ENCODE measurements at places on chromosomes 4 and X.

GRCh38 chr4:132317923-132318322 is 831.2 kb upstream of the PCDH10 start:
- DNase-seq, result no peak

DNA sequence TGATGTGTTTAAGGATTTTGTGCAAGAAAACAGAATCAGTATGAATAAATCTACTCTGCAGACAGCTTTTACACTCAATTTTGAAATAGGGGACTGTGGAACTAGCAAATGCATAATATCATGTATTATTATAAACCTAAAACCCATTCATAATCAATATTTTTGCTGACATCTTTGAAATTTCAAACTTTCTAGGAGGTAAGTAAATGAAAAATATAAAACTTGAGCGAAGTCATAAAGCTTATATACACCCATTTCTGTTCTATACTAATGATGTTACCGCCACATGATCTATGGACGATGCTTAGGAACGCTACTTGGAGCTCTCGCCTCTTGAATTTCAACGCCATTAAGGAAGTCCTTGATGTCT is 38.1 kb downstream of the ADGRA3 start:
- DNase-seq, result no peak

- DNase-seq, result no peak
These were observed 236.9 kb downstream of the AR start for GRCh38 chrX:67780694-67781109.

- no peak for DNase-seq
These were observed 37.2 kb downstream of the TBC1D9 start for GRCh38 chr4:140719022-140719421.

DNA sequence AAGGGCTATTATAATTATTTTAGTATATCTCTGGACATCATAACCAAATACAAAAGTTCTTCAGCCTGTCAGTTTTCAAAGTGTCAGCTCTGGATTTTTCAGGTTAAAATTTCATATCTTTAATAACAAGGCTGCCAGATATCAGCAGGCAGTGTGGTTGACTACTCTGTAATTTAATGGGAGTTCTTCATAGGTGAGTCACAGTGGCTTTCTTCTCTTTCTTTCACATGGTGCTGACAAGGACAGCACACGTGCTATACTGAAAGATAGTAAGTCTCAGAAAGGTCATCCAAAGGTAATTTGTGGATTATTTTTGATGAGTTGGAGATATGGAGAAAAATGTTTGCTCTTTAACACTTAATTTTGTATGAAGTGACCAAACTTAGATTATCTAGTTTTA is 43.2 kb downstream of the GALNT7 start:
- no peak for DNase-seq

- DNase-seq, result no peak
These were observed 87.3 kb upstream of the ZNF81 start for GRCh38 chrX:47749185-47749967.

- no peak for DNase-seq
These were observed 16.7 kb downstream of the CLDN34 start for GRCh38 chrX:9983846-9984245.

DNA sequence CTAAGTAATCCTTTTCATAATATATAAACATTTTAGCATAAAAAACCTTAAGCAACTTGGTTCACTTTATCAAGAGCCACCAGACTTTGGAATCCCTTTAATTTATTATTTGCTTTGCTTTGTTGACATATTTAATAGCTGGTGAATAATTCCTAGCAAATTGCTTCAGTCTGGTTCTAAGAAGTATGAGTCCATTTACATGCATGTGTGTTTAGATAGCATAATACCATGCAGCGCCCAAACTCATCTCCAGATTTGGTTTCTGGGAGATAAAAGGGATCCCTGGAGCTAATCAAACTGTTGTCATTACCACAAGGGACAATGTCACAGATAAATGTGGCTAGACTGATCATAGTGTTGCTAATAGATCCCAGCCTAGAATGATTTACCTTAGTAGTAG is 111.8 kb downstream of the TMEM144 start:
- DNase-seq, result no peak

- no peak for DNase-seq
These were observed 12.3 kb upstream of the SPARCL1 start for GRCh38 chr4:87541521-87541920.

DNA sequence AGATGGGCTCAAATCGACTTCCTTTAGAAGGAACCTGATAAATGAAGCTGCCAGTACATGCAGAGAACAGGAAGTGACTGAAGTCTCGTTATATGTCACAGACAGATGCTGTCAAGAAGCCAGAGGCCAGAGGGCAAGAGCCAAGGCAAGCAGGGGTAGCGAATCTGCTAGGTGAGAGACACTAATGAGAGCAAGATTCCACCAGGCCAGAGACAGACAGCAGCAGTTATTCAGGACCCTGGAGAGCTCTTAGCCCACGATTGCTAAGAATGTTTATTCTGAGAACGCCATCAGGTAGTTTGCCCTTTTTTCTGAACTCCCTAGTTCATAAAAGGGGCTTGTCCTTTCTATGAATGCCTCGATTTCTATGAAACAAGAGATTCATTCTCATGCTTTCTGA is 73.7 kb downstream of the BEND2 start:
- peak; percentile 7 for DNase-seq

GRCh38 chr4:8345946-8346814 is 76.6 kb downstream of the HTRA3 start:
- no peak for DNase-seq

DNA sequence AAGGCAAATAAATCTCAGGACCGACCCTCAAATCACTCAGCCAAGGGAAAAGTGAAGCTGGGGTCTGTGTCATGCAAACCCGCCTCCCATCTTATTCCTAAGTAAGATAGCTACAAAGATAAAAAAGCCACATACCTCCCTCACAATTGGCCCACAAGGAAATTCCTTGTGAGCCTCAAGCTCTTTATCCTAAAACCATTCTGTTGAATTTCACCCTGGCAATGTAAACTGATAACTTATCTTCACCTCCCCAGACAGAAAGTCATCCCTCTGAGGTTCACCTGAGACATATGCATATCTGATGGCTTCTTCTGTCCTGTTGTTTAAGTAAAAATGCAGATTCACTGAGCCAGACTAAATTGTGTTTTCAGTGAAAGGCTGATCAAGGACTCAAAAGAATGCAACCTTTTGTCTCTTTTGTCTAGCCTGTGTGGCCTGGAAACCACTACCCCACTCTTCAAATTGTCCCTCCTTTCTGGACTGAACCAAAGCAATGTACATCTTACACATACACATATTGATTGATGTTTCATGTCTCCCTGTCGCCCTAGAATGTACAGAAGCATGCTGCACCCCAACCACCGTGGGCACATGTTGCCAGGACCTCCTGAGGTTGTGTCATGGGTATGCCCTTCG is 91.3 kb downstream of the MFAP3L start:
- no peak for DNase-seq

GRCh38 chr4:115711575-115711974 is 598.2 kb upstream of the NDST4 start:
- no peak for DNase-seq

DNA sequence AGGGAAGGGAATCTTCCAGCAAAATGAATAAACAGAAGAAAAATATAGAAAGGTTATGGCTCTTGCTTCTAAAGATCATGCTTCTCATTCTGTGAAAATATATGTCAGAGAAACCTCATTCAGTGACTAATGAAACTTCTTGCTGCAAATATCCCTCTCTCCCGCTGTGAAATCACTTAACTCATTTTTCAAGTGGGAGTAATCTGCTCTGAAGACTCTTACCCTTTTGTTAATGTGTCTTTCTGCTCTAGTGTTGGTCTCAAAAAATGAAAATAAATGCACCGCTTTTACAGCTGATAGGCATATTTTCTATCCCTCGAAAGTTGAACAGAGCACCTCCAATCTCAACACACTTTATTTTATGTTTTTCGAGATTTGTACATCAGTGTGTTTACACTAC is 252.3 kb downstream of the NLGN4X start:
- DNase-seq, result no peak

DNA sequence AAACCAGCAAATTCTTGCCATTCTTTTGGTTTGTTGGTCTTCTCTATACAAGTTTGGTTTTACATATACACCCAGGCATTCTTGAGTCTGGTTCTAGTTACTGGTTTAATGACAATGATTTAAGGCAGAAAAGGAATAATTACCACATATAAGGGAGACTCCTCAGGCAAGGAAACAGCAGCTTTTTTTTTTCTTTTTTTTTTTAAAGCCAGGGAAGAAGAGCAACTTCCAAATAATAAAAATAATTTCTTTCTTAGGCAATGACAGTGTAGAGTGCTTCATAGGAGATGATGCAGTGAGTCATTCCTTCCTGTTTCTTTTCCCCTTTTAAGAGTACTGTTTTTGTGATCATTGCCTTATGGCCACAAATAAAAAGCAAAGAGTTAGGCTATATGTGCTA is 289.7 kb downstream of the DKK2 start:
- DNase-seq, result no peak

GRCh38 chrX:68846536-68846935 is 17.7 kb downstream of the EFNB1 start:
- no peak for DNase-seq

GRCh38 chrX:18542905-18543304 is 117.5 kb downstream of the CDKL5 start:
- no peak for DNase-seq

GRCh38 chr4:101286663-101287062 is 60.7 kb downstream of the PPP3CA start:
- DNase-seq, result no peak

GRCh38 chr4:124206779-124207605 is 505.5 kb downstream of the ANKRD50 start:
- no peak for DNase-seq

GRCh38 chr4:47483745-47484144 is 1.3 kb upstream of the ATP10D start:
- no peak for DNase-seq

DNA sequence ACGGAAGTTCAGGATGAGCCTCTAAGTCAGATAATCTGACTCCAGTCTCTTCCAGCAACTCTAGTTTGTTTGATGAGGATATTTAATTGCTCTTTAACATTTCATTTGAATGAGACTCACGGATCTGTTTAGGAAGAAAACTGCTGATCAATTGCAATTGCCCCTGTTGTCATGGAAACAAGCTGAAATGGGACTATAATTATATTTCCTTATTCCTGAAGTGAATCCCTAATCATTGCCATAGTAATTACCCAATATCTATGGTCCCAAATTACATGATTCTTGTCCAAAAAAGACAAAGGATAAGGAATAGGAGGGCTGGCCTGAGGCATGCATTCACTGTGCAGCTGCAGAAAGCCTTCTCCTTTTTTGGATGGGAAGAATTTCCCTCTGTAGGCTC is 105.3 kb downstream of the AASDH start:
- no peak for DNase-seq

DNA sequence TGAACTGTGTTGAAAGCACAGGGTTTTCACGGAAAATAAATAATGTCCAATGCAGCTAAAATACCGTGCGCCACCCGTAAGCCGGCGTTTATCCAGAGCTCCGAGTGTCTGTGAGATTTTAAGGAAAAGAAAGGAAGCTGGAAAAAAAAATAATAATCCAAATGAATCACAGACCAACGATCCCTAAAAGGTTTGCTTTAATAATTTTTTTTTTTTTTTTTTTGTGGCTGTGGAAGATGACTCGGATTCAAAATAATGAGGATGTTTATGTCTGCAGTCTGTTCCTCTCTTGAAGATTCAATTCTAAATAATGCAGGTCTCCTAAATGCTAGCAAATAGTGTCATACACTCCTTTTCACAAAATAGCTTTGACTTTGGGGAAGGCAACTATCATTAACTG is 84.6 kb upstream of the PPP2R3B start:
- DNase-seq, result no peak

- DNase-seq, result no peak
These were observed 45.8 kb upstream of the TMEM131L start for GRCh38 chr4:153420361-153420760.

DNA sequence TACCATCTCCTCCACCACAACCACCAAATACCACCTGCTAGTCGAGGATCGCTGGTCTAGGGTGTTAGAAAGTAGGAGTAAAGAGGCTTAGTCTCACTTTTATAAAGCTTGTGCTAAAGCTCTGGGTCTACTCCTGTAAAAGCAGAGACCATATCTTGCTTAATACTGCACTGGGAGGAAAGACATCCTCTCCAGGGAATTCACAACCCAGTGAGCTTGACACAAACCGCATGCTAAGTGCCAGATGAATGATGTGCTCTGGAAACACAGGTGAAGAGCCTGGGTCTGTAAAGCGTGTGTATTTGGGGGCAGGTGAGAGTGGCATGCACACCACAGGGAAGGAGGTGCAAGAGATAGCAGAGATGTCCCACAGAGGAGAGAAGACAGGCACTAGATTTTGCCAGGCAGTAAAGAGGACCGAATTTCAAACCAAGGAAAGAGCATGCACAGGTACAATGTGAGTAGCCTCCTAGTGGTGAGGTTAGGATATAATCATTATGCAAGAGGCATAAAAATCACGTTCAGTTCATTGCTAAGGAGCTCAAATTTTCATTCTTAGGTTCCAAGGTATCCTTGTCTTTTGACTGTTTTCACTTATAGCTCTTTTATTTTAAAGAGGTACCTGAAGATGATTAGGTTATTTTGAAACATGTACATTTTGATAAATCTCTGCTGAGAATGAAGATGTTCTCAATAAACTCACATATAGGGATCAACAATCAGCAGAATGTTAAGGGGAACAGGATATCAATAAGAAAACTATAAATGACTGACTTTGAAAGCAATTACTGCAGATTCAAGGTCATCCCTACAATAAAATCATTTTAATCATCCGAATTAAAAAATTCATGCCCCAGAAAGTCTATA is 20.7 kb downstream of the TAPT1 start:
- peak; percentile 43 for DNase-seq

DNA sequence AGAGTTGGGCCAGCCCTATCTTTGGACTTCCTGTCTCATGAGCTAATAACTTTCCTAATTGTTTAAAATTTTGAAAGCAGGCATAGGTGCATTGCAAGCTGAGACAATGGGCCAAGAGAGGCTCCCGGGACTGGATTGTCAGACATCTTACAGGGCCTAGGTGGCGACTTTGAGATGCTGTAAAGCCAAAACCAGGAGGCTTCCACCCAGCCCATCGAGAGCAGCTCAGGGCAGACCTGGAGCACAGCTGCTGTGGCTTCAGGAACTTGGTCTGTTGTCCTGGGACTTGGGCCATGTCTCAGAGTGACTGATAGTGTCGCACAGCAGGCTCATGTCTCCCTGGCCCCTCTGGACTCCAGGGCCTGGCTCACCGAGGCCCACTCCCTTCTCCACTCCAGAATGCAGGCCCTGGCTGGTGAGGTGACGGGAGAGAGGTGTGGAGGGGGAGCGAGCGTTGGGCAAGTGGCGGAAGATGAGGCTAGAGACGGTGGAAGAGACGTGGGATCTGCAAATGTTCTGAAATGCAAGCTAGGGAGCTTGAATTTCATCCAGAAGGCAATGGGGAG is 24.1 kb upstream of the MTM1 start:
- DNase-seq, result peak; percentile 19

GRCh38 chr4:29541757-29542156 is 1178.4 kb upstream of the PCDH7 start:
- no peak for DNase-seq

- DNase-seq, result no peak
These were observed 18.0 kb downstream of the STAP1 start for GRCh38 chr4:67576538-67576937.

All from CD4-positive, CD25-positive, alpha-beta regulatory T cell (primary cell).